ENCODE measurements at places on chromosomes 13 and 19.

DNA sequence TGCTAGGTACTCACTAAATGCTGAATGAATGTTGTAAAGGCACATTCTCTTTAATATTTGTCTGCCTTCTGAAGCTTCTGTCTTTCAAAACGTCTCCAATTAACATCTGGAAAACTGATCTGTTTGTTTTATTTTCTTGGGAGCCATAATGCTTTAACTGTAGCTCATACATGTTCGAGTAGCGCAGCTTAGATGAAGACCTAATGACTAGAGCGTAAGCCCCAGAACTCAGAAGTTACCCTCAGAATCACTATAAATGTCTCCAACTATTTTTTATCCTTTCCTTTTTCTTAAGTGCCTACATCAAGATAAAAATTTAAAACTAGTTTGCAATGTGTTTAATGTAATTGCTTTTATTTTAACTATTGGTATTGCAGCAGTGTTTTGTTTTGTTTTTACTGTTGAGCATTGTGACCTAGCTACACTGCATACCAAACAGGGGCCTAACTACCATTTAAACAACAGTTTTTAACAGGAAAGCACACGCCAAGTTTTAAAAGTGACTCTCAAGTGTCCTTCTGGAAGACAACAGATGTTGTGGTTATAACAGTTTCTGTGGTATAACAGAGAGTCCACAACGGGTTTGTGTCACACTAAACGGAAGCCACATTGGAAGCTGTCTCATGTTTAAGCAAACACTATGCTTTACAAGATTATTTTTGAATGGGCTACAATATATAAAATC, 42.0 kb downstream of the MRPL57 start:
- no peak for DNase-seq

GRCh38 chr13:79160818-79161217, 245.2 kb downstream of the RBM26 start:
- no peak for DNase-seq

DNA sequence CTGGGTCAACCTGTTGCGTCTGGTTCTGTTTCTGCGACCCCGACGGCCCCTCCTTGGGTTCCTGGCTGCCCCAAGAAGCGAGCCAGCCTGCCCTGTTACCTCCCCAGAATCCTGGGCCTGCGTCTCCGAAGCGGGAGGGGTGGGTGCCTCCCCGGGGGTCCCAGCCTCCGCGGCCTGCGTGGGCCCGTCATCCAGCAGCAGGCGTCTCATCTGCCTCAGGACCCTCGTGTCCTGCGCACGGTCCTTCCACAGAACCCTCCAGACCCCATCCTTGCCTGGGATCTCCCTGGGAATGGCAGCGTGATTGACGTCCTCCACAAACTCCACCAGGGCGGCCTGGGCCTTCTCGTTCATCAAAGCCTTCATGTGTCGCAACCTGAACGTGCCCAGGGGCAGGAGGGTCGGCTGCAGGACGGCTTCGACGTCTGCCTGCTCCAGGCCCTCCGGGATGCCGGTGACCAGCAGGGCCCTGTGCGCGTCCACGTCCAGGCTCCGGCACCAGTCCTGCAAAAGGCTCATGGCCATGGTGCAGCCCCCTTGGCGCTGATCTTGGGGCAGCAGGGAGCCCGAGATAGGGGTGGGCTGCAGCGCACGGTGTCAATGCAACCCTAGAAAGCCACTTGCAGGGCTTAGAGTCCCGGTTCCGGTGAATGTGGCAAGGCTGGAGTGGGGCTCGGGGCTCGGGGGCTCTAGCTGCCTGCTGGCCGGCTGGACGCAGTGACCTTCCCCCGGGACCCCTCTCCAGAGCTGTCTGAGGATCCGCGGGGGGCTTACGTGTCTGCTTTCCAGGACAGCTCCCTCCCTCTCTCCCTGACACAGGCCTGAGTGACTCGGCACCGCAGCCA, 504 bp downstream of the PNMA8B start:
- no peak for DNase-seq

DNA sequence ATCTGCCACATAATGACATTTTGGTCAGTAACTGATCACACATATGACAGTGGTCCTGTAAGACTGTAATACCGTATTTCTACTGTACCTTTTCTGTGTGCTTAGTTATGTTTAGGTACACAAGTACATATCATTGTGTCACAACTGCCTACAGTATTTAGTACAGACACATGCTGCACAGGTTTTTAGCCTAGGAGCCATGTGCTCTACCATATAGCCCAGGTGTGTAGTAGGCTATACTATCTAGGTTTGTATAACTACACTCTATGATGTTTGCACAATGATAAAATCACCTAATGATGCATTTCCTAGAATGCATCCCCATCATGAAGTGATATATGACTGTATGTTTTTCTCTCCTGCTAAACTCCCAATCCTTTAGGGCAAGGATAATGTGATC, 61.2 kb upstream of the MIR17HG start:
- DNase-seq: no peak

- DNase-seq: no peak
These were observed 77.3 kb downstream of the DHRS12 start for GRCh38 chr13:51726446-51727193.

GRCh38 chr13:96646515-96647211, 347.6 kb downstream of the OXGR1 start:
- DNase-seq: no peak

- DNase-seq: no peak
These were observed 27.0 kb upstream of the METTL21C start for GRCh38 chr13:102721800-102722231.

DNA sequence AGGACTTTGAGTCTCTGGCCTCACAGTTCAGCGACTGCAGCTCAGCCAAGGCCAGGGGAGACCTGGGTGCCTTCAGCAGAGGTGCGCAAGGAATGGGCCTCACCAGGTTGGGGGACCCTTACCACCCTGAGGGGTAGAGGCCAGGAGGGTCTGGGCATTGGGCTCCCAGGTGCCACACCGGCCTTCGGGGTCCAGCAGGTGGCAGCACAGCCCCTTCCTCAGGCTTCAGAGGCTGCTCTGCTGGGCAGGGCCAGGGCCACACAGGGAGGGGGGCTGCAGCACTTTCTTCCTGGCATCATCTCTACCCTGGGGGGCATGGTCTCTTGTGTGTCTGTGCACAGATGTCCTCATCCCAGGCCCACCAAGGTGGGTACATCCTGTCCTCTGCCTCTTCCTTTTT, 12.9 kb downstream of the PIN1 start:
- no peak for DNase-seq

DNA sequence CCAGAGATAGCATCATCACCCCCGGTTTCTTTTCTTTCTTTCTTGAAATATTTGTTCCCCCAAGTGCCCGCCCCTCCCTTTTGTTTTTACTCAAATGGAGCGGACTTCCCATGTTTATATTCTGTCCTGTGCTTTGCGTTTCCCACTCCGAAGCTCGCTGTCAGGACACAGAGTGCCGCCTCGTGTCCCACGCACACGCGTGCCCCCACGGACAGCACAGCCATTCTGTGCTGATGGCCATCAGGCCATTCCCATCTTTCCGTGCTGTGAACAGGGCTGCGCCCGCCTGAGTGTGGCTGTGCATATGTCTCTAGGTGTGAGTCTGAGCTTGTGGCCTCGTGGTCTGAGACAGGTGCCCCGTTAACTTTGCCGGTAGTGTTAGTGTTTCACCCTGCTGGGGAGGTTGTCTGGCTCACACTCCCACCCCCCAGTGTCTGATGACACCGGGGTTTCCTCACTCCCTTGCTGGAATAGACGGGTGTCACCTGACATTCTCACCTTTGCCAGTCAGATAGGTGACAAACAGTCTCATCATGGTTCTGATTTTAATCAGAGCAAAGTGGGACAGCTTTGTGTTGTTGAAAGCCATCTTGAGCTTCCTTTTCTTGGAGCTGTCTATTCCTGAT, 6.9 kb downstream of the PAK4 start:
- DNase-seq: no peak

GRCh38 chr13:73169971-73170370, 111.2 kb downstream of the KLF5 start:
- no peak for DNase-seq

GRCh38 chr13:89518289-89519077, 1829.0 kb upstream of the MIR17HG start:
- no peak for DNase-seq

GRCh38 chr19:45593520-45593919, 8.5 kb downstream of the GPR4 start:
- DNase-seq: no peak

DNA sequence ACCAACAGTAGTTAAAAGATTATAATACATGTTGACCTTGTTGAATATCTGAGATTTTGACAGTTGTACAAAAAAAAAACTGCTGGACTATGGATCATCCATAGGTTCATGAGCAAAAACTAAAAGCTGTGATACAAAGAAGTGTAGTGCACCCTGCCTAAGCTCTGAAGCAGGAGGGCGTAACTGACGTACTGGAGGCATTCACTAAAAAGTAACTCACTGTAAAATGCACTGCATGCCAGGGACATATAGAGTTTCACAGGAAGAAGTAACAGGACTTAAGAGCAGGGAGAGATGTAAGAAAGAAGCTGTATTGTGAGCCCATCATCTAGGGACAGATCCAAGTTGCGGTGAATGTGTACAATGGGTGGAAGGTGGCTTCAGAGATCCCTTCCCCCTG, 177.9 kb downstream of the IRS2 start:
- DNase-seq: no peak

GRCh38 chr19:32866564-32867265, 2.9 kb downstream of the SLC7A9 start:
- no peak for DNase-seq

DNA sequence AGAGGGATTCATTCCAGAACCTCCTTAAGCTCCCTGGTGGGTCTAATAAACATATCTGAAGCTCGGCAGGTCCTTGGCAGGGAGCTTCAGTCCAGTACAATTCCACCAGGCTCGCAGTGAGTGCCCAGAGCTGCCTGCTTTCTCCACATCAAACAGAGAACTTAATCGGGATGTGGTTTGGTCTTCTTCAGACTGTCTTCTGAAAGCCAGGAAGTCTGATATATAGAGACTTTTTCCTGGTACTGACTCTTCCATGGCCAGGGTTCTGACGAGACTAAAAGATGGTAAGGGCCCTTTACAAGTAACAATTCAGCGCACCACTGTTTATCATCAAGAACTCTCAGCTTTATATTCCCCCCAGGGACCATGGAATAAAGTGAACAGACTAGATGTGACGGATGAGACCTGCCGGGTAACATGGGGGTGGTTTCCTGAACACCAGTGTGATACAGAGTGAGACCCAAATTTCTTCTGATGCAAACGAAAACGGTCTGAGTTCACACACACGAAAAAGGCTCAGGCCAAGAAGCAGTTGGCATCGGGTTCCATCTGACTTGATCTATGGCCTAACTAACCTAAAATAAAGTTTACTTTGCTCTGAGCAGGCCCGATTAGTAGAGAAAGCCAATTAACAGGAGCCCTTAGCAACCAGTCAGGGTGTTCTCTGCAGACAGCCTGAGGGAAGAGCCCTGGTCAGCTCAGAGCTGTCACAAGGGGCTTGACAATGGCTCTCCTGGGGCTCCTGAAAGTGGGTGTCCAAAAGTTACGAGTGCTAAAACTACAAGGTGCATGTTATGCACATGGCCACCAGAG, 29.0 kb downstream of the RANBP3 start:
- no peak for DNase-seq

- DNase-seq: no peak
These were observed 1.1 kb upstream of the LMTK3 start for GRCh38 chr19:48512504-48513288.

GRCh38 chr19:532561-533363, 1.2 kb downstream of the CDC34 start:
- peak; percentile 37 for DNase-seq

DNA sequence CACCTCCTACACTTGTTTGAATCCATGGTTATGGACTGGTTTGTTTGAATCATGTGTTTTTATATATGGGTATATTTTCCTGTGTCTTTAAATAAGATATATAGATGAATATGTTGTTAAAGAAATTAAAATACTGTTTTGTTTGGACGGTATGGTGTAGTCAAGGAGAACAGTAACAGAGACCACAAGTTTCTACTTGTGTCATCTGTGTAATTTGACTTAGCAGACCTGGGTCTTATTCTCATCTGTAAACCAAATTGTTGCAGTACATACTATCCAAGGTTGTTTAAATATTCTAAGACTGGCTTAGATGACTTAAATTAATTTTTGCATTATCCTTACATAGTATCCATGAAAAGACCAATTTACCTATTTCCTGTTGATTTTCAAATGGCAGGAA, 361.1 kb upstream of the SLITRK1 start:
- DNase-seq: no peak

- no peak for DNase-seq
These were observed 97.5 kb downstream of the DIAPH3 start for GRCh38 chr13:60066226-60066625.

All from smooth muscle cell of the brain vasculature (primary cell).